ENCODE measurements at places on chromosomes 7 and 10. TPM values are rescaled to one million over a fixed set of nuclear protein-coding genes. Genes with fewer than 3 reads are reported as not detected.

ACSM6 gene
- not detected for total RNA-seq

HMX3 gene
- 0.20 TPM for total RNA-seq

PON3 gene
- total RNA-seq, result not detected

C10orf105 gene
- 0.26 TPM for total RNA-seq

DGKI gene
- 0.77 TPM for total RNA-seq

DNA sequence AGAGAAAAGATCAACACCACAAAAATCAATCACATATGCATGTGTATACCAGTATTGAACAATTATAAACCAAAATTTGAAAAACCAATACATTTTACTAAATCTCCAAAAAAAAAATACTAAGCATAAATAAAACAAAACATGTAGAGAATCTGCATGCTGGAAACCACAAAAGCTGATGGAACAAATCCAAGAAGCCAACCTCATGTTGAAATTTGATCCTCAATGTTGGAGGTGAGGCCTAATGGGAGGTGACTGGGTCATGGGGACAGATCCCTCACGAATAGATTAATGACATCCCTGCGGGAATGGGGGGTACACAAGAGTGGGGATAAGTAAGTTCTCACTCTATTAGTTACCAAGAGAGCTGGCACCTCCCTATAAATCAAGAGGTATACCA lies 82.5 kb downstream of the OAT start:
- H3K36me3 ChIP-seq, result 0 out of 2 replicates have a peak, but pooled peaks cover 2% of the 10 kb centered on the region
- H3K4me1 ChIP-seq, result no peaks in the 10 kb centered on the region
- DNase-seq, result no peak
- H3K27ac ChIP-seq, result no peak overlapping the region
- H3K4me3 ChIP-seq, result no peak overlapping the region

DNA sequence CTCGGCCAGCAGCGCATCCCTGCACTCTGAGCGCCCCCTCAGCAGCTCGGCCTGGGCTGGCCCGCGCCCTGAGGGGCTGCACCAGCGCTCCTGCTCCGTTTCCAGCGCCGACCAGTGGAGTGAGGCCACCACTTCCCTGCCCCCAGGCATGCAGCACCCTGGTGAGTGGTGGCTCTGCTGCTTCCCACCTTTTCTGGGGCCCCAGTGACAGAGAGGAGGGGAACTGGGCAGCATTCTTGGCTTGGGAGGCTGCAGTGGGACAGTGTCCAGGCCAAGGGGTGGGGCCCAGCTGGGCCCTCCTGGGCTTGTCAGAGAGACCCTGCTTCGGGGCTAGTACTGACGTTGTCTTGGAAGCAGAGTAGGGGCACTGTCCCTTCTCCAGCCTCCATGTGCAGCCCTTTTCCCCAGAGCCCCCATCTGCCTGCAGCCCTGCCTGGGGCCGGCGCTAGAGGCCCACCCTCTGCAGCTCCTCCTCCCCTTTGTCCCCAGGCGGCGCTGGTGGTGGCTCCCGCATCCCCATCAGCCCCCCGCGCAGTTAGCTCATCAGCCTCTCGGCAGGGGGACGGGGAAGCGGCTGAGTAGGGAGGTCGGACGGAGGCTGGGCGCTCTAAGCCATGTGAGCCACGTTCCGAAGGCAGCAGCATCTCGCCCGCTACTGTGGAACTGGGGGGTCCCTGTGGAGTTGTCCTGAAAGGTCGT lies 29.2 kb downstream of the GBX1 start:
- peak; percentile 70 for DNase-seq
- no peak overlapping the region for H3K4me3 ChIP-seq
- peaks cover 14% of the 10 kb centered on the region for H3K36me3 ChIP-seq

GRCh38 chr7:26525398-26526264 lies 234.0 kb downstream of the SNX10 start:
- H3K27me3 ChIP-seq, result no peaks in the 10 kb centered on the region
- no peak for DNase-seq
- H3K27ac ChIP-seq, result no peak overlapping the region
- H3K36me3 ChIP-seq, result no peaks in the 10 kb centered on the region
- no peaks in the 10 kb centered on the region for H3K4me1 ChIP-seq

- peaks cover 21% of the 10 kb centered on the region for H3K27me3 ChIP-seq
- no peak overlapping the region for H3K27ac ChIP-seq
- H3K4me1 ChIP-seq, result no peaks in the 10 kb centered on the region
- no peak for DNase-seq
- H3K36me3 ChIP-seq, result no peaks in the 10 kb centered on the region
- H3K4me3 ChIP-seq, result no peak overlapping the region
These were observed 15.2 kb downstream of the GPR85 start for GRCh38 chr7:113071465-113071864.

- H3K4me1 ChIP-seq, result peaks cover 5% of the 10 kb centered on the region
- no peaks in the 10 kb centered on the region for H3K36me3 ChIP-seq
- no peaks in the 10 kb centered on the region for H3K27me3 ChIP-seq
- H3K27ac ChIP-seq, result no peak overlapping the region
- peak overlapping the region; percentile 68 for H3K4me3 ChIP-seq
- DNase-seq, result peak; percentile 88
These were observed 4.0 kb upstream of the HECW1 start for GRCh38 chr7:43108255-43109011.

DNA sequence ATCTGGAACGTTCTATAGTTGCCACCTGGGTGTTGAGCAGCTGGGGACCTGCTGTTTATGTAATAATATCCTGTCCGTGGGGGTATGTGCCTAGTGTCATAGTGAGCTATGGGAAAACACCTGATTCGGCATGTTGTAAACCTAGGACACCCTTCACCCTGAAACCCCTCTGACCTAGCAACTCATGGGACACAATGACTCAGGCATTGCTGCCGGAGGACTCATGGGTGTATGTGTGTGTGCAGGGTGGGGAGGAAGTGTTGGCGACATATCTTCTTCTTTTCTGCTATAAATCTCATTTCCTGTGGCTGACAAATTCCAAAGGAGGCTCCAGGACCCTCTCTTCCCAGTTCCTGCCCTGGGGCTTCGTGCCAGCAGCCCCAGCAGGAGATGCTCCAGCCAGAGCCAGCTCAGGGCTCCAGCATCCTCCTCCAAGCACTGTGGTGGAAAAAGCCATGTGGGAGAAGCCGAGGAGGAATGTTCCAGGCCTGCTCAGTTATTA lies 77.0 kb upstream of the PODXL start:
- no peaks in the 10 kb centered on the region for H3K4me1 ChIP-seq
- no peak overlapping the region for H3K4me3 ChIP-seq
- no peak overlapping the region for H3K27ac ChIP-seq
- H3K36me3 ChIP-seq, result no peaks in the 10 kb centered on the region
- peaks cover 2% of the 10 kb centered on the region for H3K27me3 ChIP-seq

- no peaks in the 10 kb centered on the region for H3K36me3 ChIP-seq
- H3K4me1 ChIP-seq, result no peaks in the 10 kb centered on the region
- H3K27me3 ChIP-seq, result no peaks in the 10 kb centered on the region
- no peak for DNase-seq
These were observed 19.3 kb downstream of the PPP1R3C start for GRCh38 chr10:91613411-91614187.

GRCh38 chr7:111190804-111191203 lies 99.9 kb downstream of the LRRN3 start:
- no peak overlapping the region for H3K27ac ChIP-seq
- no peak overlapping the region for H3K4me3 ChIP-seq
- no peak for DNase-seq
- H3K36me3 ChIP-seq, result no peaks in the 10 kb centered on the region

DNA sequence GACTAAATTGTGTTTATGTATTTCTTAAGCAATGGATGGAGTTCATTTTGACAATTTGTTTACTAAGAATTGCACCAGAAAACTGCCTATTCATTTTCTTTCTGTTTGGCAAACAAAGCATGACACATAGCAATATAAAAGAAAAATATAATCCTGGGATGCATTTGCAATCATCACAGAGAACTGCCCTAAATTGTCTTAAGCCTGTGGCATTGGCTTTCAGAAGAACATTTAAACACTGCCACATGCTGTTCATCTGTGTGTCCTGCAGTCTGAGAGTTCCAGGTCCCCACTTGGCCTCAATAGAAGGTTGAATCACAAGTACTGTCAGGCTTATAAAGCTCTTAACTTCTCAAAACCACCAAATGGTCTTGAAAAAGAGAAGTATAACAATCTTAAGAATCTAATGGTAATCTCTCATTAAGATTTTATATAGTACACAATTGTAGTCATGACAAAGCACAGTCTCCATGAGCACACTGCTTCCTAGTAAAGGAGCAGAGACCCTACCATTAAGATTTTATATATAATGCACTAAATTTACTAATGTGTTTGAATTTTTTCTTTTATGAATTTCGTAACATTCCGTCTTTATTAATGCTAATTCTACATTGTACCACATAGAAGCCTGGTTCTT lies 29.9 kb downstream of the RNLS start:
- no peak for DNase-seq
- H3K27me3 ChIP-seq, result no peaks in the 10 kb centered on the region
- H3K4me1 ChIP-seq, result no peaks in the 10 kb centered on the region
- no peak overlapping the region for H3K4me3 ChIP-seq

DNA sequence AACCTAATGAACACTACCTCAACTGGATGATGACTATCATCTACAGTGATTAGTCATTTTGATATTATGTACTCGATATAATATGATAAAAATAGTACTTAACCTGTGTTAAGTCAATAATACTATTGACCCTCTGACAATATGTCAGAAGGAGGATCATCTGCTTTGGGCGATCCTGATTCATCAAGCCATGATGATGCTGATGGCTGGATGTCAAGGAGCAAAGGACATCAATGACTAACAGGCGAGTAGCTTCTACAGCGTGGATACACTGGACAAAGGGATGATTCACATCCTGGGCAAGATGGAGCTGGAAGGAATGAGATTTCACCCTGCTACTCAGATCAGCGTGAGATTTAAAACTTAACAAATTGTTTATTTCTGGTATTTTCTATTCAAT lies 94.4 kb upstream of the SKAP2 start:
- no peaks in the 10 kb centered on the region for H3K36me3 ChIP-seq
- no peak for DNase-seq
- H3K27ac ChIP-seq, result no peak overlapping the region
- peaks cover 4% of the 10 kb centered on the region for H3K4me1 ChIP-seq

DNA sequence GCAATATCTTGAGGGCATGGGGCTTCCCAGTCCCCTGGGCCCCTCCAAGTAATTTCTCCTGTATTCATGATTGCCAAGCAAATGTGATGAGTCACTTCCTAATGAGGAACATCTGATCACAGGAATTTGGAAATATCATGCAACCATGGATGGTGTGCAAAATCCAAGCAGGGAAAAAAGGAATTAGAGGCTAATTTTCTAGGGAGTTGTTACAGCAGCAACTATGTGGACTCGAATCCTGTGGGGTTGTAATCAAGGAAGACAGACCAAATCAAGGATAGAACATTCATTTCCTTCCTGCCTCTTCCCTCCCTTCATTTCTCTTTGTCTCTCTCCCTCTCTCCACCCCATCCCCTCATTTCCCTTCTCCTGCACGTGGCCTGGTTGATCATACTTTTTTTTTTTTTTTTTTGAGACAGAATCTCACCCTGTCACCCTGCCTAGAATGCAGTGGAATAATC lies 23.9 kb upstream of the AGFG2 start:
- no peak for DNase-seq
- H3K4me1 ChIP-seq, result no peaks in the 10 kb centered on the region
- no peak overlapping the region for H3K27ac ChIP-seq
- H3K27me3 ChIP-seq, result no peaks in the 10 kb centered on the region

- H3K27me3 ChIP-seq, result no peaks in the 10 kb centered on the region
- H3K4me3 ChIP-seq, result no peak overlapping the region
- H3K4me1 ChIP-seq, result no peaks in the 10 kb centered on the region
- no peak for DNase-seq
- peaks cover 23% of the 10 kb centered on the region for H3K36me3 ChIP-seq
These were observed 15.2 kb downstream of the FAM24B start for GRCh38 chr10:122864194-122864592.

- no peak overlapping the region for H3K27ac ChIP-seq
- DNase-seq, result no peak
- no peaks in the 10 kb centered on the region for H3K27me3 ChIP-seq
- no peak overlapping the region for H3K4me3 ChIP-seq
- peaks cover 17% of the 10 kb centered on the region for H3K4me1 ChIP-seq
These were observed 91.5 kb downstream of the MCU start for GRCh38 chr10:72783410-72783833.

DNA sequence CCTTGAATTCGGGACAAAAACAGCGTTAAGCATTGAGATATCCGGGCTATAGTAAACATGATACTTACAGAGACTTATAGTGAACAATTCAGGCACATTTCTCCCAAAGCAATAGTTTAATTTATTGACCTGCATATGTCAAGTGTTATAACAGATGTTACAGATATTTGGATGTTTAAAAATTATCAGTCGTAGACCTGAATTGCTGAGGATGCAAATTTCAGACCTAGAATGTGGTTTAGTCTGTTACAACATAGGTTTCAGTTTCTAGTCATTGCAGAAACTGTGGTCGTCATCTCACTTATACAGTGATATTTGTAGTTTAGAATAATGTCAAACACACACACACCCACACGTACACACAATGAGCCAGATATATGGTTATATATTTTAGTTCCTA lies 85.2 kb downstream of the VTI1A start:
- H3K36me3 ChIP-seq, result no peaks in the 10 kb centered on the region
- no peak overlapping the region for H3K4me3 ChIP-seq
- DNase-seq, result no peak
- no peaks in the 10 kb centered on the region for H3K27me3 ChIP-seq
- H3K4me1 ChIP-seq, result no peaks in the 10 kb centered on the region

GRCh38 chr7:80830584-80831285 lies 88.1 kb downstream of the SEMA3C start:
- H3K4me3 ChIP-seq, result no peak overlapping the region
- H3K36me3 ChIP-seq, result no peaks in the 10 kb centered on the region
- no peaks in the 10 kb centered on the region for H3K27me3 ChIP-seq
- no peak overlapping the region for H3K27ac ChIP-seq

DNA sequence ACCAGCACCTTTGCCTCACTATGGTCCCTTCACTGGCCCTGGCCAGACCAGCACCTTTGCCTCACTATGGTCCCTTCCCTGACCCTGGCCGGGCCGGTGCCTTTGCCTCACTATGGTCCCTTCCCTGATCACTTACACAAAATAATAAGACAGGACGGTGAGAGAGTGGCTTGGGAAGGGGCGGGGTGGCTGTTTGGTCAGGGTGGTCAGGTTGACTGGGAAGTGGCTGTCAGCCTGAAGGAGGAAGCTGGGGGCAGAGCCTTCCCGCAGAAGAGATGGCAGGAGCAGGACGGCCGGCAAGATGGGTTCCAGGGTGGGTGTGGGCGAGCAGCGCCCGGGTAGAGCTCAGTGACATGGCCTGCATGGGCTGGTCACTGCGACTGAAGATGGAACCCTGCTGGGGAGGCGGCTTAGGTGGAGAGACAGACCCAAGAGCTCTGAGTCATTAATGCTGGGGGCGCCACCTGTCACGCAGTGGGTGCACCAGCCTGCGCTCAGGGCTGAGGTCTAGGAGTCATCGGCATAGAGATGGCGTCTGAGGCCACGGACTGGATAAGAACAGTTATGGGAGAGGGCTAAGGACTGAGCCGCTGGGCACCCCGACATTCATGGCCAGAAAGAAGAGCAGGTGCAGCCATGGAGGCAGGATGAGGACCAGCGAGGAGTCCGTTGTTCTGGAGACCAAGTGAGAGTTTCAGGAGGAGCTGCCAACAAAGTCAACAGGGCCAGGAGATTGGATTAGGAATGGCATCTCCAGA lies 91.8 kb downstream of the CHST15 start:
- H3K27me3 ChIP-seq, result no peaks in the 10 kb centered on the region
- no peak overlapping the region for H3K4me3 ChIP-seq
- H3K4me1 ChIP-seq, result no peaks in the 10 kb centered on the region
- H3K27ac ChIP-seq, result no peak overlapping the region
- no peaks in the 10 kb centered on the region for H3K36me3 ChIP-seq
- DNase-seq, result no peak

Data from H9 (cell line).